ENCODE measurements at places on chromosomes 6 and 20.

- no peak for DNase-seq
Measured at GRCh38 chr20:54284928-54285704, 77.2 kb downstream of the PFDN4 start.

DNA sequence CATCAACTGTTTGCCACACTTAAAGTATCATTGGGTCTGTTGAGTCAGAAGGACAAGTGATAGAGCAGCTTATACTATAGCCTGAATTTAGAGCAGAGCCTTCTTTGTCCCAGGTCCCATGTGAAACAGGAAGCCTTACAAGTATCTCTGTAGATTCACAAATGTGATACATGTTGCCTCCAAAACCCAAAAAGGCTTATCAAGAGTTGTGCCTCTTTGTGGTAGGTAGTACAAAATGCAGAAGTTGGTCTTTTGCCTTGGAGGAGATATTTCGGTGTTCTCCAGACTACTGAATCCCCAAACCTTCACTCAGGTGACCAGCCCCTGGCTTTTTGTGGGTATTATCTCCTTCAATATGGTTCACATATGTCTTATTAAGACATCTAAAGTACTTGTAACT is 172.8 kb upstream of the PROKR2 start:
- DNase-seq: no peak

DNA sequence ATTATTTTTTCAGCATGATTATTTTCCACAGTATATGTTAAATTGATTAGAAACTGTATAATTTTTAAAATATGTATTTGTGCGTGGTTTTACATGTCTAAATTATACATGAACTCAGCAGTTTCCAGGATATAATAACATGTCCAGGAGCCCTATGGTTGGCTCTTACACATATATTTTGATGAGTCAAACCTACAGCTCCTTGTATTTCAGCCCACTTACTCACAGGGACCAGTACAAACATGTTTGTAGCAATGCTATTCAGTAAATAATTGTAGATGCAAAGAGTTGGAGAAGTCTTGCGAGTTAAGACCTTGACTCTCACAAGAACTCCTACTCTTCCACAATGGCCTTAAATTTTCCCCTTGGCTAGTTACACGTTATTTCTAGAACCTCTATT is 107.2 kb upstream of the SASH1 start:
- DNase-seq: no peak

DNA sequence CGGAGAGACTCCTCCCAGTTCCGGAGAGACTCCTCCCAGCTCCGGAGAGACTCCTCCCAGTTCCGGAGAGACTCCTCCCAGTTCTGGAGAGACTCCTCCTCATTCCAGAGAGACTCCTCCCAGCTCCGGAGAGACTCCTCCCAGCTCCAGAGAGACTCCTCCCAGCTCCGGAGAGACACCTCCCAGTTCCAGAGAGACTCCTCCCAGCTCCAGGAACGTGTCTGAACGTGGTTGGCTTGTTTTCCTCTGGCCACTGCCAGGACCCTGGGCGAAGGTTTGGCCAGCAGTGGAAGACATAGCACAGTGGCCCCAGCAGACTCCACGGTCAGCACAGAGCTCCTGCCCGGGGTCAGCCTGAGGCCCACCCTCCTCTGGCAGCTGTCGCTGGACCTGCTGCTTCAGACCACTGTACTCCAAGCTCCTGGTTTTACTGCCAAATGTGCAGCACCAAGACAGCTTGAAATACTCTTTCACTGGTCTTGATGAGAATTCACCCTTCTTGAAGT is 122.3 kb upstream of the AFDN start:
- DNase-seq: no peak

GRCh38 chr20:33125983-33126382 is 42.0 kb upstream of the BPIFA2 start:
- no peak for DNase-seq

- no peak for DNase-seq
Measured at GRCh38 chr20:41074441-41074840, 45.8 kb downstream of the TOP1 start.

DNA sequence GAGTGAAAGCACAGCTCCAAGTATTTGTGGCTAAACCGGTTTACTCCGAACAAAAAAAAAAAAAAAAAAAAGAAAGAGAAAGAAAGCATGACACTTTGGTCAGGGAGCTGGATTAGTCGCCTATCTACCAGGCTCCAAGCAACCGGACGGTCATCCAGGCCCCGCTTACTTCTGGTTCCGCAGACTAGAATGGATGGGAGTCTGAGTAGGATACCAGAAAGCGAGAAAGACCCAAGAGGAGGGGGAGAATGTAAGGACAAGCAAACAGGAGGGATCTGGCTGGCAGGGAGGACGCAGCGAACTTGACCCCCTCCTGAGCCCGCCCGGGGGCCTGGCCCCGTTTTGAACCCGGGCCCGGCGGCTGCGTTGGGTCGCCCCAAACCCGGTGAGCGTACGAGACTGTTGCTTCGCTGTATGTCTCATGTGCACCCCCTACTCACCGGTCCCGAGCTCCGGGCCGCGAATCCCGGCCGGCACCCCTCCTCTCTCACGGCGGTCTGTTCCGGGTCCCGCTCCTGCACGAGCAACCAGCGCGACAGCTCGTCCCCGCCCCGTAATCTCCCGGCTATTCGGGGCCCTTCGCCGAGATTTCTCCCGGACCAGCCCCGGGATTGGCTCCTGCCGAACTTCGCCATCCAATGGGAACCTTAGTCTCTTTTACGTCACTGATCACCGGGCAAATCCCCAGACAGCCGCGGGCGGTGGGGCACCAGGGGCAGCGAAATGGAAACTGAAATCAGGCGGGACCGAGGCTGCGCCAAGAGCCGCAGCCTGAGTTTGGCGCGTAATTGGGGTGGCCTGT is at the start of gene TRIM26:
Gene TRIM26, minus strand, starts transcription at position 542 of the 802 bp plus-strand sequence. CDS start 14,303 bp downstream, outside the sequence.
- peak; percentile 92 for DNase-seq

DNA sequence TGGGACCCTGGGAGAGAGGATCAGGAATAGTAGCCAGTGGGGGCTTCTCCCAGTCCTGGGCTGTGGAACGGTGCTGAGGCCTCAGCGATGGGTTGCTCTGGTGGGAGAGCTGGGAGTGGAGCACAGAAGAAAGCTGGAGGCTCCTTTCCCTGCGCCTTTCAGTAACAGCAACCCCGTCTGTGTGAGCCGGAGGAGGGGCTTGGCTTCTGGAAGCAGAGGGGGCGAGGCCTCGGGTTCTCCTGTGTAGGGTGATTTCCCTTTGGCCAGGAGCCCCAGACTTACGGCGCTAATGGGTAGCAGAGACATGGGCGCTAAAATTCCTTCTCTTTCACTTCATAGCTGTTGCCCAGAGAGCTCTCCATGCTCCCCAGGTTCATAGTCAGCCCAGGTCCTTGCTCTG is 55.0 kb downstream of the DAAM2 start:
- no peak for DNase-seq

GRCh38 chr20:41249411-41250281 is 67.9 kb downstream of the ZHX3 start:
- DNase-seq: no peak
